ENCODE measurements at places on chromosomes 13 and 19.

GRCh38 chr13:101530293-101530692 is 77.8 kb downstream of the ITGBL1 start:
- DNase-seq: no peak

DNA sequence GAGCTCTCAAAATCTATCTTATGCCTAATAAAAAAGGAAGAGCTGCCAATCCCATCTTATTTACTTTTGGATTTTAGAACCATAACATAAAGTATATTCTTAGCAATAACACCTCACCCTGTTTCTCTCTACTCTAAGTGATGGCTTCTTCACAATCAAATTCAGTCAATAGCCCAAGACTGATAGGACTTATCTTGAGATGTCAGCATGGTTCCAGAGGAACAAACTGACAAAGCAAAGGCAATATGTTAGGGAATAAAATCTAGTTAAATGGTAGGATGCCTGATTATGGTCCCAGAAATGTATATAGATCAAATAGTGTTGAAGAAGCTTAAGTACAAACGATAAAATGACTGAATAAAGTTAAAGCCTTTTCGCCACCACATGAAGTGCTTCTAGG is 36.3 kb downstream of the DACH1 start:
- DNase-seq: no peak

DNA sequence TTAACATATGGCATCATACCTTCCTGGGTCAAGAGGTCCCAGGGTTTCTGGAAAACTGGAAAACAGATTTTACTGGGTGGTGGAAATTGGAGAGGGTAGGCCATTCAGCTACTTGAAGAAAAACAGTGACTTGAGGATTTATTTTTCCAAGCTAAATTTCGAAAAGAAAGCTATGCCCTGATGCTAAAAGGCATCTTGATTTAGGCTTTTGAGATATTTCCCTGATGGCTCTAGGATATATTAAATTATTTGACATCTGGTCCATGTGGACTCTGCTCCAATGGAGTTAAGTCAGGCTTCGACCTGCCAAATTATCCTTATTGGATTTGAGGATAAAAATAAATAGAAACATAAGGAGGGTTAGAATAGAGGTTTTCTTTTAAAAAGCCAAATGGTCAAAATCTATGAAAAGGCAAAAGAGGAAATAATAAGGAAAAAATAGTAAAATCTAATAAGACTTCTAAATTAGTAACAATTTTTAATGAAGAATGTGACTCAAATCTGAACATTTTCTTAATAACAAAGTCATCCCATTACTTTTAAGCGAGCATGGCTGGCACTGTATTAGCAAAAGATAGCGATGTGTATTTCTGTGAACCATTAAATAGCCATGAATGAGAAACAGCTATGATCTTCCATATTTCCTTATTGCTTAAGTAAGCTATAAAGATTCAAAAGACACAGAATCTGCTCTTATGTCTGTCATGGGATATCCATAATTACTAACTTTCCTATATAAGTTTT is 190.0 kb upstream of the MIR17HG start:
- no peak for DNase-seq

- DNase-seq: no peak
Measured at GRCh38 chr13:45704211-45704739, 2.2 kb downstream of the CBY2 start.

- DNase-seq: no peak
Measured at GRCh38 chr13:106348075-106348840, 187.2 kb downstream of the EFNB2 start.

DNA sequence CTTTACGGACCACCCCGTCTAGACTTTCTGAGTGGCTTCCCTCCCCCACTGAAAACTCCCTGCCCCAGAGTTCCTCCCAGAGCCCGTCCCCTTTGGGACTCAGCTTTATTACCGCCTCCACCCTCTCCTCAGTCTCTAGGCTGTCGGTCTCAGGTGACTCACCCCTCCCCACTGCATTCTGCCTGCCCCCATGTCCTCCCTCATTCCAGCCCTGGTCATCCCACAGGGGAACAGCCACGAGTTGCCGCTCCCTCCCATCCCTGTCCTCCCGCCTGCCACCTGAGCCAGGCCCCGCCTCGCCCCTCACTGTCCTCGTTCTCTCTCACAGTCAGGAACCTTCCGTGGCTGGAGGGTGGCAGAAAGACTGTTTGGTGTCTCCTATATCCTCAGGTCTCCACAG is 57.3 kb downstream of the SMARCA4 start:
- no peak for DNase-seq

DNA sequence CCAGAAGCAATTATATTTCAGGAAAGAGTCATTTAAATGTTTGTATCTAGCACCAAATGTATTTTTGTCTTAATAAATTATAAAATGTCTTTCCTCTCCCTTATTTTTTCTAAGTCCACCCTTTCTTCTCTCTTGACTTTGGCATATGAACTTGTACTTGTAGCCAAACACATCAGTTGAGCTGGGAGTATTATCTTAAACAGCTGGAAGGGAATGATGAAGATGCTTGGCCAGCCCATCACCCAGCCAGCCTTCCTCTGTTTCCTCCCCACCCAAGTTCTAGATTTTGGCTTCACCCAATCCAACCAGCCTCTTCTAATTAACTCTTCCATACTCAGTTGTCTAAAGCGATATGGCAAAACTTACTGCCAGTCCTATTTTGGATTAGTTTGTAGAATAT is 272.5 kb downstream of the ENOX1 start:
- no peak for DNase-seq

GRCh38 chr13:31755803-31756212 is 16.5 kb downstream of the RXFP2 start:
- no peak for DNase-seq

GRCh38 chr13:27587095-27587746 is 33.1 kb downstream of the LNX2 start:
- DNase-seq: no peak

GRCh38 chr13:30151388-30151787 is 156.0 kb downstream of the KATNAL1 start:
- DNase-seq: no peak

- no peak for DNase-seq
Measured at GRCh38 chr13:98004107-98004506, 50.6 kb downstream of the IPO5 start.

GRCh38 chr13:20824762-20825476 is 51.2 kb upstream of the EEF1AKMT1 start:
- DNase-seq: no peak

DNA sequence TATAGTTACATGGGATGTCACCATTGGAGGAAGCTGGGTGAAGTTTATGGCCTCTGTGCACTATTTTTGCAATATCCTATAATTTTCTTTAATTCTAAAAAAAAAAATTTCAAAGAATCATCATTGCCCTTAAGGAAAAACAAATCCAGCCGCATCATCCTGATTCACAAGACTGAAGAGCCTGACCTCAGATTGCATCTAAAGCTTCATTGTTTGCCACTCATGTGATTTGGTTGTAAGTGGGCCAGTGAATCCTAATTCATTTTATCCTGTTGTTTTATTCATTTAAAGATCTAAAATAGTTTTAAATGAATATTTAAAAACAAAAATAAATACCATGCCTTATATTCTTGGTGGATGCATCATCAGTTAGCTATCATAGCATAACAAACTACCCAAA is 504.5 kb downstream of the TBC1D4 start:
- DNase-seq: no peak

GRCh38 chr19:33171222-33171795 is 22.8 kb upstream of the LRP3 start:
- no peak for DNase-seq

DNA sequence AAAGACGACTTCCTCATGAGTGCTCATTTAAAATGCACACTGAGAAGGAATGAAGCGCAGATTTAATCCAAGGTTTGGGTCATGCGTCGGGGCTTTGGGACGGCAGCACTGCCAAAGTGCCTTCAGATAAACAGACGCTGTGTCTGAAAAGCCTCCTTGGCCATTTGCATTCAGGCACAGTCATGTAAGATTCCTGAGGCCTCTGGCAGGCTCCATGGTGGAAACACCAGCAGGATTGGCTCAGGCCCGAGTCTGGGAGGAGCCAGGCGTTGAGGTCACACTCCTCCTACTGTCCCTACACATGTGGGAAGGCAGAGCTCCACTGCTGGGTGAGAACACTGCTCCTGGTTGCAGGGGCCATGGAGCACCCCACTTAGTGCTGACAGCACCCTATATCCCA is 113.3 kb upstream of the KL start:
- DNase-seq: no peak

GRCh38 chr13:99661791-99662190 is 160.5 kb downstream of the TM9SF2 start:
- DNase-seq: no peak

Measured in CD4-positive, alpha-beta T cell treated with Interleukin-4 for 1 hour (primary cell).